ENCODE measurements at places on chromosomes 12 and 14.

DNA sequence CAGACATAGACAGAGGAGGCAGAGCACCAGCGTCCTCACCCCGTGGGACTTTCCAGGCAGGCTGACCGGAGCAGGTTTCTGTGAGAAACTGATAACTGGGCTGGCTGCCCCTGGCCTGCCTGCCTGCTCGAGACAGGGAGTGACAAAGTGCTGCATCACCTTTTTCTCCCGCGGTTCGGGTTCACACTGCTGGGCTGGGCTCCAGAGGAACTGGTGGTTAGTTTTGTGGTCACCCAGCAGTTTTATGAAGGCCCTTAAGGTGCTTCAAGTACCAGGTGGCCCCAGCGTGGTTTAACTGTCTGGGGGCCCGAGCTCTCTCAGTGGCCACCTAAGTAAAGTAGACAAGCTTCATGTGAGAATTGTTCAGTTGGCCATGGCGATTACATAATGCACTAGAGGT, 1073.6 kb downstream of the BCL11B start:
- no peak overlapping the region for H3K4me3 ChIP-seq
- peak overlapping the region; percentile 55 for H3K27ac ChIP-seq
- H3K27me3 ChIP-seq: no peaks in the 10 kb centered on the region
- DNase-seq: no peak
- peaks cover 69% of the 10 kb centered on the region for H3K4me1 ChIP-seq

GRCh38 chr14:24817212-24818057, 183.4 kb upstream of the GZMB start:
- H3K4me1 ChIP-seq: no peaks in the 10 kb centered on the region
- H3K36me3 ChIP-seq: no peaks in the 10 kb centered on the region
- DNase-seq: no peak

- no peak overlapping the region for H3K4me3 ChIP-seq
- no peaks in the 10 kb centered on the region for H3K27me3 ChIP-seq
- H3K4me1 ChIP-seq: peaks cover 55% of the 10 kb centered on the region
- peaks cover 20% of the 10 kb centered on the region for H3K36me3 ChIP-seq
Observed at GRCh38 chr12:96242597-96242996, 48.4 kb downstream of the ELK3 start.

DNA sequence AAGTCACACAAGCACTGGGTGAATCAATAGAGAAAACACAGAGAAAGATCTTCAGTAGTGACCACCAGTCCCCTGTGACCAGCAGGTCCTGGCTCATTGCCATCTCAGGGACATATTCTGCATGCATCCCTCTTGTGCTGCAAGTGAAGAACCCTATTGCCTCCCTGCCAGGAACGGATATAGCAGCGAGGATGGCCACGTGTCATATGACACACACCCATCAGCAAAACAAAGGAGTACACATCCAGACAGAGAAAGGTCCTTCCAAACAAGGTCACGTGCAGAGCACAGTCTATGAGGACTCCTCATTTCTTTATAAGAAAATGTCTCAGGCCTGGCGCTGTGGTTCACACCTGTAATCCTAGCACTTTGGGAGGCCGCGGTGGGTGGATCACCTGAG, 638.4 kb downstream of the FLRT2 start:
- H3K27me3 ChIP-seq: no peaks in the 10 kb centered on the region
- no peak overlapping the region for H3K4me3 ChIP-seq
- H3K27ac ChIP-seq: no peak overlapping the region

- no peaks in the 10 kb centered on the region for H3K4me1 ChIP-seq
- no peak overlapping the region for H3K4me3 ChIP-seq
- H3K27ac ChIP-seq: no peak overlapping the region
- H3K36me3 ChIP-seq: no peaks in the 10 kb centered on the region
- no peak for DNase-seq
- H3K27me3 ChIP-seq: no peaks in the 10 kb centered on the region
Observed at GRCh38 chr14:89833661-89834060, 120.9 kb downstream of the EFCAB11 start.
